Vagina (tissue), 2 donors: ENCODE measurements at places on chromosomes 4 and X. TPM values are rescaled to one million over a fixed set of nuclear protein-coding genes. Genes with fewer than 3 reads are reported as not detected.

The UGT2B10 gene
- total RNA-seq = not detected

The GUCY1A1 gene
- total RNA-seq = 21.6 TPM

The DNAJB14 gene
- 24.3 TPM for total RNA-seq

The DKK2 gene
- total RNA-seq = 0.49 TPM

DNA sequence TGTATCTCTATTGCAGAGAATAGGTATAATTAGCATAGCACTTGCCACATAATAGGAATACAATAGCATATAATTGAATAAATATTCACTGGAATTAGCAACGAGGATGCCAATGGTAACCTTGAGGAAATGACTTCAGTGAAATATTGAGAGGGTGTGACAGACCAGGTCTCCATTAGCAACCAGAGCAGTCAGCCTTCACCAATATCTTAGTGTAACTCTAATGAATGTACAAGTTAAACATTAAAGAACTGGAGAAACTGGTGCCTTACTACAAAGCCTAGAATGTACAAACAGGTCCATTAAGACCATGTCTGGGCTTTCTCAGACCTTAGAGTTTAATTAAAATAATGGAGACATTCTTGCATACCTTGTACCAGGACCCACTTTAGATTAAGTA is 143.0 kb downstream of the MAGEB17 start:
- no peak overlapping the region for H3K27ac ChIP-seq
- H3K27me3 ChIP-seq = no peaks in the 10 kb centered on the region
- no peaks in the 10 kb centered on the region for H3K4me1 ChIP-seq
- no peak for DNase-seq
- no peaks in the 10 kb centered on the region for H3K36me3 ChIP-seq

- H3K27me3 ChIP-seq = no peaks in the 10 kb centered on the region
- H3K4me3 ChIP-seq = no peak overlapping the region
- H3K4me1 ChIP-seq = no peaks in the 10 kb centered on the region
- no peak for DNase-seq
- H3K27ac ChIP-seq = no peak overlapping the region
These were observed 31.2 kb upstream of the MCF2 start for GRCh38 chrX:139739138-139739537.
